ENCODE measurements at places on chromosomes 13 and 19.

GRCh38 chr19:44817725-44818465 is 9.0 kb downstream of the BCAM start:
- DNase-seq = no peak
- no peak overlapping the region for H3K4me3 ChIP-seq
- H3K4me1 ChIP-seq = no peaks in the 10 kb centered on the region
- H3K36me3 ChIP-seq = no peaks in the 10 kb centered on the region
- no peak overlapping the region for H3K27ac ChIP-seq
- no peaks in the 10 kb centered on the region for H3K27me3 ChIP-seq

GRCh38 chr13:79336966-79337365 is 69.1 kb downstream of the RBM26 start:
- H3K4me1 ChIP-seq = no peaks in the 10 kb centered on the region
- peak; percentile 35 for DNase-seq

- H3K27ac ChIP-seq = no peak overlapping the region
- no peak overlapping the region for H3K4me3 ChIP-seq
These were observed 188.9 kb upstream of the TSC22D1 start for GRCh38 chr13:44765001-44765471.

- H3K36me3 ChIP-seq = no peaks in the 10 kb centered on the region
- DNase-seq = peak; percentile 61
- no peaks in the 10 kb centered on the region for H3K27me3 ChIP-seq
These were observed 1.3 kb upstream of the ISYNA1 start for GRCh38 chr19:18439025-18439909.

- no peak overlapping the region for H3K27ac ChIP-seq
- DNase-seq = no peak
- H3K4me3 ChIP-seq = no peak overlapping the region
- H3K27me3 ChIP-seq = no peaks in the 10 kb centered on the region
- peaks cover 6% of the 10 kb centered on the region for H3K4me1 ChIP-seq
These were observed 397 bp downstream of the SLC44A2 start for GRCh38 chr19:10625762-10626138.

GRCh38 chr13:81048026-81048461 is 707.1 kb upstream of the SPRY2 start:
- no peak overlapping the region for H3K27ac ChIP-seq
- H3K36me3 ChIP-seq = no peaks in the 10 kb centered on the region
- H3K4me1 ChIP-seq = no peaks in the 10 kb centered on the region
- no peaks in the 10 kb centered on the region for H3K27me3 ChIP-seq
- no peak overlapping the region for H3K4me3 ChIP-seq

DNA sequence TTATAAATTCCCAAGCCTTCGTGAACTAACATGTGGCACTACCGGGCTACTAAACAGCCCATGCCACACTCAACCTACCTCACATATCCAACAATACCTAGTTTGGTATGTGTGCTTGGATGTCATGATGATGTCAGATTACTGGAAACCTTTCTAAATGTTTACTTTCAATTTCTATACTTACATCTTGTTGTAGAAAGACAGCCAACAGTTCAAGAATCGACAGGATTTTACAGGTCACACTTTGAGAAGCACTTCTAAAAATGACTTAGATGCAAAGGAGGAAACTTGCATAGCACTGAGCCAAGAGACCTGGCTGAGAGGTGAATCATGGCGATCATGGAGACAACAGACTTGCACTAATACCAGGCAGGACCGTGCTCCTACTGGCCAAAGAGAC is 209.9 kb downstream of the COL4A1 start:
- no peak overlapping the region for H3K27ac ChIP-seq
- DNase-seq = no peak
- no peaks in the 10 kb centered on the region for H3K27me3 ChIP-seq
- H3K4me1 ChIP-seq = no peaks in the 10 kb centered on the region
- H3K36me3 ChIP-seq = no peaks in the 10 kb centered on the region

DNA sequence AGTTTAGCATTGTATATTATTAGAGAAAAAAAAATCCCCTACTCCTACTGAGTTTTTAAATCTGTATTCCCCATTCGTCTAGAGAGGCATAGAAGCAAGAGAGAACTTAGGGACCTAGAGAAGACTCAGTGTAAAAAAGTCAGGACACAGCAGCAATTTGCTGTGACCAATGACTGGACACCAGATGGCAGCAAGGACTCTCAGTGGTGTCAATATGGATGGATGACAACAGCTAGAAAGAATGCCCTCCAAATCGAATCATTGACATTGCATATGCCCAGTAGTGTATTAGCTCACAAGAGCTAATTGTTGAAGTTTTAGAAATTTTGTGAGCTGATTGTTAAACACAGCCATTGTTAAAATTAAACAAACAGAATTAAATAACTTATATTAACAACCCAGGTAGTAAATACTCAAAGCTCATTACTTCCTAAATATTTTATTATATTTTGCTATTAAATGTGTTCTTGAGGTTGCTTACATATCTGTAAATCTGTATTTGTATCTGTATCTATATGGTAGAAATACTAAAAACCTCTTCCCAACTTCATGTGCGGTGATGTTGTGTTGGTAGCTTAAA is 43.9 kb downstream of the SIAH3 start:
- H3K27me3 ChIP-seq = no peaks in the 10 kb centered on the region
- H3K27ac ChIP-seq = no peak overlapping the region
- H3K36me3 ChIP-seq = no peaks in the 10 kb centered on the region
- DNase-seq = peak; percentile 29
- no peak overlapping the region for H3K4me3 ChIP-seq

DNA sequence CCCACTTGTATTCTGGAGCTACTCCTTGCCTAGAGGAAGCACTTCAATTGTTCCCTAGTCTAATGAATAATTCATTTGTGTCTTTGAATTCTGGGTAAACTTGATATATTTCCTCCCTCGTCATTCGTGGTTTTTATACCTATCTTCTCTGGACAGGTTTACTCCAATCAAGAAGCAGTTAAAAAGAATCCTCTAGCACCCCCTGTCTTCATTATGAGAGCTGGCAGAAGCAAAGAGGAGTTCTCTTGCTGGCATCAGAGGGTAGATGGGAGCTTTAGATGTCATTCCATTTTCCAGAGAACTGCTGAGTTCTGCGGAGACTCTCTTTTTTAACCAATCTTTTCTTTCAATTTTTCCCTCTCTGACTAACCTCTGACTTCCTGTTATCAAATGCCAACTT is 627.7 kb downstream of the FGF9 start:
- no peak overlapping the region for H3K27ac ChIP-seq
- no peak overlapping the region for H3K4me3 ChIP-seq
- no peaks in the 10 kb centered on the region for H3K36me3 ChIP-seq
- H3K27me3 ChIP-seq = no peaks in the 10 kb centered on the region
- H3K4me1 ChIP-seq = no peaks in the 10 kb centered on the region

GRCh38 chr13:48559638-48560320 is 26.9 kb upstream of the RCBTB2 start:
- peaks cover 72% of the 10 kb centered on the region for H3K27me3 ChIP-seq
- peaks cover 18% of the 10 kb centered on the region for H3K4me1 ChIP-seq
- no peak for DNase-seq
- H3K4me3 ChIP-seq = no peak overlapping the region
- no peak overlapping the region for H3K27ac ChIP-seq

- no peaks in the 10 kb centered on the region for H3K27me3 ChIP-seq
- peaks cover 1% of the 10 kb centered on the region for H3K36me3 ChIP-seq
- no peak for DNase-seq
These were observed 124.7 kb downstream of the RGCC start for GRCh38 chr13:41582027-41582463.

- H3K4me3 ChIP-seq = no peak overlapping the region
- H3K27ac ChIP-seq = no peak overlapping the region
- H3K27me3 ChIP-seq = no peaks in the 10 kb centered on the region
- H3K4me1 ChIP-seq = peaks cover 19% of the 10 kb centered on the region
- no peaks in the 10 kb centered on the region for H3K36me3 ChIP-seq
These were observed 110.7 kb downstream of the SLC7A1 start for GRCh38 chr13:29484796-29485195.

DNA sequence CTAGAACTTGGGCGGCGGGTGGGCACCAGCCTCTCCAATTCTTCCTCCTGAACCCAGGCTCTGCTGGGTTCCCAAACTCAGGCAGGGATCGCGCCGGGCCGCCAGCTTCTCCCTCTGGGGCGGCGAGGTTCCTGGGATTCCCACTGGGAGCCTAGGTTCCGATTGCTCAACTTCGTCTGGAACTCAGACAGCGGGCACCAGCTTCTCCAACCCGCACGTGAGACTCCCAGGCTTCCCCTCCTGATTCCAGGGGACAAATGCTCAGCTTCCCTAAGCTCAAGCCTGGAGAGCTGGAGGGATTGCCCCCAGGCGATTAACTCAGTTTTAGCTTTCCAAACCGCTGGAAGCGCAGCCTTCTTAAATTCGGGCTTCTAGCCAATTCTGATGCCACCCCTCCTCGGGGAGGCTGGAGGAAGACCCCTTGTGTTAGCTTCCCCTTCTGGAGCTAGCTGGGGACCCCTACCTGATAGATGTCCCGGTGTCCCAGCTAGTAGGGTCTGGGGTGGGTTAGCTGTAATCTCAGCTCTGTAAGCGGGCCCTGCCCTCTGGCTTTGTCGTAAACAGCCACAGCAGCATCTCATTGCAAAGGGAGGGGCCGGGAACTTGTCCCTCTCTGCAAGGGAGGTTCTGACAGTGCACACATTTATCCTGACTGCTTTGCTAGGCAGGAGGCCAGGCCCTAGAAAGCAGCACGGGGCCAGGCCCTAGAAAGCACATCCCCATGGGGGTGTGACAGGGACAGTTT is 671 bp downstream of the MCOLN1 start:
- H3K27me3 ChIP-seq = no peaks in the 10 kb centered on the region
- DNase-seq = no peak
- H3K27ac ChIP-seq = no peak overlapping the region
- H3K4me1 ChIP-seq = peaks cover 23% of the 10 kb centered on the region
- H3K36me3 ChIP-seq = no peaks in the 10 kb centered on the region

GRCh38 chr13:85314686-85315085 is 484.5 kb downstream of the SLITRK6 start:
- H3K4me3 ChIP-seq = no peak overlapping the region
- H3K36me3 ChIP-seq = no peaks in the 10 kb centered on the region
- H3K4me1 ChIP-seq = no peaks in the 10 kb centered on the region

- no peaks in the 10 kb centered on the region for H3K27me3 ChIP-seq
- peaks cover 6% of the 10 kb centered on the region for H3K4me1 ChIP-seq
- peak; percentile 50 for DNase-seq
- H3K36me3 ChIP-seq = no peaks in the 10 kb centered on the region
These were observed 222.4 kb downstream of the NBEA start for GRCh38 chr13:35164324-35164932.

GRCh38 chr13:75635828-75636435 is at the start of gene LMO7:
Gene LMO7 (plus strand): TSS chr13:75636330. CDS start chr13:75636658, 328 bp downstream.
- DNase-seq = no peak
- peaks cover 5% of the 10 kb centered on the region for H3K4me1 ChIP-seq
- no peaks in the 10 kb centered on the region for H3K36me3 ChIP-seq
- H3K27ac ChIP-seq = peak within 1 kb of the TSS; percentile 39
- H3K27me3 ChIP-seq = no peaks in the 10 kb centered on the region
- H3K4me3 ChIP-seq = peak within 1 kb of the TSS; percentile 80

- no peak overlapping the region for H3K27ac ChIP-seq
- no peaks in the 10 kb centered on the region for H3K36me3 ChIP-seq
- no peaks in the 10 kb centered on the region for H3K27me3 ChIP-seq
- DNase-seq = no peak
These were observed 27.1 kb downstream of the ONECUT3 start for GRCh38 chr19:1780272-1780958.

- no peak overlapping the region for H3K4me3 ChIP-seq
- H3K27me3 ChIP-seq = no peaks in the 10 kb centered on the region
- no peaks in the 10 kb centered on the region for H3K36me3 ChIP-seq
- H3K27ac ChIP-seq = no peak overlapping the region
- no peak for DNase-seq
- H3K4me1 ChIP-seq = no peaks in the 10 kb centered on the region
These were observed 5.5 kb upstream of the GPATCH1 start for GRCh38 chr19:33075519-33075918.

- H3K4me1 ChIP-seq = no peaks in the 10 kb centered on the region
- H3K27ac ChIP-seq = no peak overlapping the region
- no peaks in the 10 kb centered on the region for H3K36me3 ChIP-seq
- no peaks in the 10 kb centered on the region for H3K27me3 ChIP-seq
- no peak overlapping the region for H3K4me3 ChIP-seq
These were observed 136.9 kb upstream of the SPRY2 start for GRCh38 chr13:80477661-80478443.

GRCh38 chr19:46386151-46386550 is 27.2 kb downstream of the CCDC8 start:
- DNase-seq = no peak
- no peak overlapping the region for H3K27ac ChIP-seq
- H3K4me3 ChIP-seq = no peak overlapping the region

GRCh38 chr19:40225440-40226305 is 816 bp downstream of the CCNP start:
- no peaks in the 10 kb centered on the region for H3K27me3 ChIP-seq
- H3K36me3 ChIP-seq = no peaks in the 10 kb centered on the region
- H3K4me3 ChIP-seq = no peak overlapping the region

GRCh38 chr13:72004246-72004645 is 137.2 kb upstream of the DACH1 start:
- no peaks in the 10 kb centered on the region for H3K4me1 ChIP-seq
- DNase-seq = no peak
- H3K27me3 ChIP-seq = no peaks in the 10 kb centered on the region
- H3K36me3 ChIP-seq = no peaks in the 10 kb centered on the region

GRCh38 chr19:50882188-50882587 is 8.9 kb downstream of the KLK2 start:
- no peak overlapping the region for H3K27ac ChIP-seq
- H3K27me3 ChIP-seq = no peaks in the 10 kb centered on the region
- H3K4me3 ChIP-seq = no peak overlapping the region
- no peak for DNase-seq
- peaks cover under 1% of the 10 kb centered on the region for H3K4me1 ChIP-seq

DNA sequence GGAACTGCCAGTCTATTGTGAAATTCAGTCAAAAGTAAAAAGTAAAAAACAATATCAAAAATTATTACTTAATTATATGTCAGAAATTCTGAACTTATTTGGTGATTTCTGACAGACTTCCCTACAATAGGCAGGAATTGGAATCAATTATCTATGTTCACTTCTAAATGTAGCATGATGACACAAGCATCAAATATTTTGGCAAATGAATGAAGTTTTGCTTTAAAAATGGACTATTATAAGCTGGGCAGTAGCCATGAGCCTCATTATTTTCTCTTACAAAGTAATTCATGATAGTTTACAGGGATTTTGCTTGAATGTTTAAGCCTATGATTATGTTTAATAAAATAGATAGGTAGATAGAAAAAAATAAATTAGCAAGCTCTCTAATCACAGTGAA is 582.6 kb downstream of the SLITRK6 start:
- H3K36me3 ChIP-seq = no peaks in the 10 kb centered on the region
- no peak overlapping the region for H3K27ac ChIP-seq
- H3K27me3 ChIP-seq = no peaks in the 10 kb centered on the region
- DNase-seq = no peak

- no peaks in the 10 kb centered on the region for H3K4me1 ChIP-seq
- H3K27me3 ChIP-seq = no peaks in the 10 kb centered on the region
- H3K27ac ChIP-seq = no peak overlapping the region
- H3K36me3 ChIP-seq = peaks cover 28% of the 10 kb centered on the region
These were observed 13.3 kb downstream of the ZNF699 start for GRCh38 chr19:9296336-9296735.

Measured in B cell (primary cell).